ENCODE measurements at places on chromosomes 6 and 20.
A peak's percentile ranks its signal among the peaks of the same experiment; 100 is the strongest.

GRCh38 chr20:48846516-48847492, 19.0 kb upstream of the PREX1 start:
- no peak for DNase-seq

DNA sequence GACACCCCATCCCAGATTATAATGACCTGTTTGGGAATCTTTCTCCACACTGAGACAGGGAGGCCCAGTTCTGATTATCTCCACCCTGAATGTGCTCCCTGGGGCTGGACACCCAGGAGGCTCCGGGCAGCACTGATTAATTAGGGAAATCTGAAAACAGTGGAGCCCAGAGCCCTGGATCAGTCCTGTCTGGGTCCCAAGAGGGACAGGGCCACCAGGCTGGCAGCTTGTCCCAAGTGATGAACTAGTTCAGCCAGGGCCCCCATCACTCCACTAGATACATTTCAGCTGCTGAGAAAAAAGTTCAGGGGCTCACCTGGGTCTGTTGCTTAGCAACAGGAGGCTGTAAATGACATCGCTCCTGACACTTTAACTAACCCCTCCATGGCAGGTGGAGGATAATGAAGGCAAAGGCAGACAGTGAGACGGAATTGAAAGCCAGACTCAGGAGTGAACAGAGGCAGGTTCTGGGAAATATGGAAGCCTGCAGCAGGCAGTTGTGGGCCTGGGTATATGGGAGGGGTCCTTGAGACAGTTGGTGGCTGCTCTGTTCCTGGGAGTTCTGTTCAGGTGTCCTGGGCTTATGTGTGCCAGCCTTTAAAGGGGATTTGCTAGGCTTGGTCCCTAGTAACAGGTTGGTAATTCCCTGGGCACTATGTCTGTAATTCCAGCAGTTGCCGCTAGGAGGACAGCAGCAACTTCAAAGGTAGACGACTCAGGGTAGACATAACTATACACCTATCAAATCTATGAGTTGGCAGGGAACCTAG, 78.3 kb upstream of the CTNNBL1 start:
- peak; percentile 3 for DNase-seq

- DNase-seq: no peak
These were observed 82.7 kb downstream of the TIAM2 start for GRCh38 chr6:155077784-155078183.

DNA sequence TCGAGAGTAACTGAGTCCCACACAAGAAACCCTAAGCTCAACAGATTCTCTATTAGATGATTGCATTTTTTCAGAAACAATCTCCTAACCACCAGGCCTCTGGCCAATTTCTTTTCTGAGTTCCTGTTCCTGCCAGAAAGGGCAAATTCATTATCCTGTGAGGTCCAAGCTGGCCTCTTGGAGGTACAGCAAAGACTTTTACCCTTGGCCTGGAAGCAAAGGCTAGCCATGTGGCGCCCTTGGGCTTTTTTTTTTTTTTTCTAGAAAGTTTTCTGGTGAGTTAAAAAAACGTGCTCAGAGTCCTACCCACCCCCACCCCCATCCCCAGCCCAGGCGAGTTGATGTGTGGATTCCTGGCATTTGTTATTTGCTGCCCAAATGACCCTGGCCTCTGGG, 59.0 kb upstream of the EEF1A1 start:
- no peak for DNase-seq

- no peak for DNase-seq
These were observed 352.4 kb downstream of the LAMA2 start for GRCh38 chr6:129235167-129236000.

- no peak for DNase-seq
These were observed 177.2 kb upstream of the DTNBP1 start for GRCh38 chr6:15839969-15840541.

- DNase-seq: no peak
These were observed 55.0 kb upstream of the TBXT start for GRCh38 chr6:166222631-166223030.

DNA sequence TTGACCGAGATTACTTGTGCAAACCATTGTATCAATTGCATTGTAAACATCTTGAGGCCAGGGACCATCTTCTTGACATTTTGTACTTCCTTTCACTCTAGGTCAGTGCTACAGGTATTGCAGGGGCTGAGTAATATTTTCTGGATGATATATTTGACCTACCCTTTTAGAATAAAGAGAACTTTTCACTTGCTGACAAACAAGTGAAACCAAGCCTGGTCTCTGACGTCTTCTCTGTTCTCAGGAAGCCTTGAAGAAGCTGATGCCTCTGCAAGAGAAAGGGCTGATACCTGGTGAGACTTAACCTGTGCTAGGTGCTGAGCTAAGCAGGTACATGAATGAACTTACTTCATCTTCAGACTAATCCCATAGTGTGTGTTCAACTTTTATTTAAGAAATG, 60.5 kb upstream of the GGTLC1 start:
- DNase-seq: no peak

GRCh38 chr6:115838763-115839401, 221.8 kb downstream of the FRK start:
- no peak for DNase-seq

- DNase-seq: no peak
These were observed 99.1 kb downstream of the ADGB start for GRCh38 chr6:146697921-146698320.

- DNase-seq: no peak
These were observed 203.4 kb upstream of the RIN2 start for GRCh38 chr20:19554666-19555065.

GRCh38 chr20:13839421-13840092, 54.7 kb downstream of the NDUFAF5 start:
- DNase-seq: no peak

DNA sequence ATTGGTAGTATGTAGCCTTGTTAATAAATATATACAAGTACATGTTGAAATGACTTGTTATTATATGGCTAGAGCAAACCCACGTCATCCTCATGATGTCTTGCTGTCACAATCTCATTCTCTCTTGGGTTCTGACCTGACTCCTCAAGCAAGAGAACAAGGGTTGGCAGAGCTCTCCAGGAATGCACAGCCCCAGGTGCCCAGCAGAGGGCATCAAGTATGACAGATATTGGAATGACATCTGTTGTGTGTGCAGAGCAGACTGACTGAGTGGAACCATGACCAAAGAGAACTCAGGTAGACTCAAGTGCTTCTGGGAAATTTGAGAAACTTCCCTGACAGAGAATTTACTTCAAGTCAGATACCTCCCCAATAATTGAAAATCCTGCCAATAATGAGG, 90.6 kb downstream of the PAX1 start:
- no peak for DNase-seq
